ENCODE measurements at places on chromosomes 16 and 17.

DNA sequence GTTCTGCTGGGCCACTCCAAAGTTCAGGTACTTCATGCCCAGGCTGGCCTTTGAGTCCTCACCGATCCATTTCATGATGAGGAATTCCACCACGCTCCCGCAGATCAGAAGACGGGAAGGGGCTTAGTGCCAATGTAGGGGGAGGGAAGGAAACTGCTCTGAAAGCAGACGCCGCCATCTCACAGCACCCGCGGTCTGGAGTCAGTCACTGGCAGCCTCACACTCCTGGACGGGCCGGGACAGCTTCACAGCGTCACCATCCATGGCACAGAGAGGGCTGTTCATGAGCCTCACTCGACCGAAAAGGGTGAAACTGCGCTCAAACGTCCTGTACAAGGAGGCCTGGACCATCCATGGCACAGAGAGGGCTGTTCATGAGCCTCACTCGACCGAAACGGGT is 62.0 kb downstream of the RPH3AL start:
- DNase-seq: no peak

GRCh38 chr16:13951611-13952010 is 31.7 kb downstream of the ERCC4 start:
- DNase-seq: no peak

GRCh38 chr17:13435230-13435629 is 166.5 kb downstream of the HS3ST3A1 start:
- no peak for DNase-seq

- no peak for DNase-seq
Observed at GRCh38 chr16:28085389-28086171, 22.1 kb upstream of the GSG1L start.

GRCh38 chr16:30998852-30999761 is 11.3 kb downstream of the STX1B start:
- no peak for DNase-seq

DNA sequence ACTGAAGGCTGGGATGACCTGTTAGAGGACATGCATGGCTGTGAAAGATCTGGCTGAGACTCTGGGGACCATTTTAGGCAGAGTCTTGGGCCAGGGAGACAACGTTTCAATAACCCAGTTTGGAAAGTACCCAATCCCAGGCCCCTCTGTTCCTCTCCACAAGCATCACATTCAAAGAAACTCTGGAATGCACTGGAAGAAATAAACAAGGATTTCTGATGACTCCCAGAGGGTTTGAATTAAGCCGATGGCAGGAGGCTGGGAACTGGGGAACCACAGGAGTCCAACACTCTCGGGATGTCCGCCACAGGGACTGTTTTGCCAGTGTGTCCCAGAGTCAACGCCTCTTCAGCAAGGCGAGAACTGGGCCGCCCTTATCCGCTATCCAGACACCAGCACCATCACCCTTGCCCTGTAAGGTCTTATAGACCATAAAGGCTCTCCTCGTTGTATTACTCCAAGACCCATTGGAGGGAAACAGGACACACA is 3.3 kb downstream of the PMP22 start:
- no peak for DNase-seq

DNA sequence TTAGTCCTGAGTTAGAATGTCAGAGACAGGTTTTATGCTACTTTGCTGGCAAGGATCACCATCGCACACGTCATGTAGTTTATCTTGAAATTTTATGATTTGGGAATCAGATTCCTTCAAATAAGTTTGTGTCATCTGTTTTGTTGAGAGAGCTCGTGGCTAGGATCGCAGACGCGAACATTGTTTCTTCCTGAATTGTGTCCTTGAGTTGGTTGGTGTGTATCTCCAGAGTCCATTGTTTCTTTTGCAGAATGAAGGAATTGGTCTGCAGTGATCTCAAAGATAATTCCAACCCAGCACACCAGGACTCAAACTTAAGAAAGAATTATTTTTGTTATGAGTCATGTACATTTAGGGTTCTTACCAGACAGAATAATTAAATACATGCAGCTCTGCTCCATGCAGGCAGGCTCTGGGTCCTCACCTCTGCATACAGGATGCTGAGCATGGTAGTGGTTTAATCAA is 51.6 kb downstream of the PRKCA start:
- no peak for DNase-seq

Measured in NCI-H1048 (cell line).